ENCODE measurements at places on chromosomes 3 and 15. TPM values are rescaled to one million over a fixed set of nuclear protein-coding genes. Genes with fewer than 3 reads are reported as not detected.

RLBP1 gene
- not detected for total RNA-seq

TNFAIP8L3 gene
- total RNA-seq = 38.3 TPM

PIF1 gene
- 52.7 TPM for total RNA-seq

WWTR1 gene
- 262 TPM for total RNA-seq

SCG5 gene
- total RNA-seq = 3.3 TPM

DNA sequence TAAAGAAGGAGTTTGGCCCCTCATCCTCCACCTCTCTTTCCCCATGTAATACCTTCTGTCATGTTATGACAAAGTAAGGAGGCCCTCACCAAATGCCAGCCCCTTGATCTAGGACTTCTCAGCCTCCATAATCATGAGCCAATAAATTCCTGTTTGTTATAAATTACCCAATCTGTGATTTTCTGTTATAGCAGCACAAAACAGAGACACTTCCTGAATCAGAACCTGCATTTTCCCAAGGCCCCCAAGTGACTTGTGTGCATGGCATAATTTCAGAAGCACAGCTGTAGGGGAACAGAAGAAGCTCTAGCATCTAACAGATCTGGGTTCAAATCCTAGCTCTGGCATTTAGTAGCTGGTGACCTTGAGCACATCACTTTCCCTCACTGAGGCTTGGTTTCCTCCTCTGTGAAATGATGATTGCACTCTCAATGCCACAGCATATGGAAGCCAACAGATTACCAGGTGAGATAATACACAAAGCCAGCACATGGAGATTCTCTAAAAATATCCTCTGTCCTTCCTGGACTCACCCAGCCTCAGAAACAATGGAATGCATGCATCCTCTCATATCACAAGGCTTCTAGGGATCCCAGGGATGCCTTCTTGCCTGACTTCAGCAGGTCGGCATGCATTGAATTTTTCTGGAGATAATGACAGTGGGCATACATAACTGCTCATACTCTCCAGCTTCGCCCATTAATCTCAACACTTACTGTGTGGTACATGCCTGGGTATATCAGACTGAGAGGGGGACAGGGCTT lies 26.3 kb downstream of the TLNRD1 start:
- no peak for DNase-seq

DNA sequence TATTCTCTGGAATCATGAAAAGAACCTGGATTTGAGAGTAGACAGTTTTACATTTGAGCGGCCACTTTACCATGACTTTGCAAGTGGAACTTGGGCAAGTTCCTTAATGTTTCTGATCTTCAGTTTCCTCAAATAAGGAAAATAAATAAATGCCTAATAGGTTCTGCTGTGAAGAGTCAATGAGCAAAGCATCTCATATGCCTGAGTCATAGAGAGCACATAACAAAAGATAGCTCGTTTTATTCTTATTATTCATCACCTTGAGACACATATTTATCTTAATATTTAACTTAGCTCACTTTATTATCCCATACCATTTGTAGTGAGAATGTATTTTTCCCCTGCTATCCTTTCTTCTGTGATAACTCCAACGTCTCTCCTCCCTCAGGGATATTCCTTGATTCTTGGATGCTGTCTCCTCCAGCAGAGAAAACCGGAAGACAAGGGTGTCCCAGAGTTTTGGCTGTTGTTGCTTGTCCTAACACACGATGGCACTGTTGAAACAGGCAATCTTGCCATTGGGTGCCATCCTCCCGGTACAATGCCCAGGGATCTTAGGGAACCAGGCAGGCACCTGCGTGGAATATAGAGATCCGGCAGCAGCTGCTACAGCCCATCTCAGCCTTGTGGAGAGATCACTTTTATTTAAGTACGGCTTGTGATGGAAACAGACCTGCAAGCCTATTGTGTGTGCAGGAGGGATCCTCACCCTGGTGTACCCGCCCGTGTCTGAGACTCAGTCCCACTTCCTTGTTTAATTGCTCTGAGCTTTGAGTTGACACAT lies 33.3 kb upstream of the VPS33B start:
- DNase-seq = peak; percentile 47

DNA sequence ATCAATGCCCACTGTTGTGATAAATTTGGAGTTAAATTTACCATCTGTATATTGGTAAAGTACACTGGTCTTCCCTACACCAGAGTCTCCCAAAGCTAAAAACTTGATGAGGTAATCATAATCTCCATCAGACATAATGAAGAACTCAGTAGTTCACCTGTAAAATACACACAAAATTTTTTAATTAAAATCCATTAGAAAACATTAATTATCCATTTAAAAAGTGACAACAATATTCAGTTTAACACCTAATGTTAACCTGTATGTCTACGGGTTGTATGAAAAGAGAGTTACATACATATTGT lies 38.0 kb upstream of the RSL24D1 start:
- DNase-seq = no peak

DNA sequence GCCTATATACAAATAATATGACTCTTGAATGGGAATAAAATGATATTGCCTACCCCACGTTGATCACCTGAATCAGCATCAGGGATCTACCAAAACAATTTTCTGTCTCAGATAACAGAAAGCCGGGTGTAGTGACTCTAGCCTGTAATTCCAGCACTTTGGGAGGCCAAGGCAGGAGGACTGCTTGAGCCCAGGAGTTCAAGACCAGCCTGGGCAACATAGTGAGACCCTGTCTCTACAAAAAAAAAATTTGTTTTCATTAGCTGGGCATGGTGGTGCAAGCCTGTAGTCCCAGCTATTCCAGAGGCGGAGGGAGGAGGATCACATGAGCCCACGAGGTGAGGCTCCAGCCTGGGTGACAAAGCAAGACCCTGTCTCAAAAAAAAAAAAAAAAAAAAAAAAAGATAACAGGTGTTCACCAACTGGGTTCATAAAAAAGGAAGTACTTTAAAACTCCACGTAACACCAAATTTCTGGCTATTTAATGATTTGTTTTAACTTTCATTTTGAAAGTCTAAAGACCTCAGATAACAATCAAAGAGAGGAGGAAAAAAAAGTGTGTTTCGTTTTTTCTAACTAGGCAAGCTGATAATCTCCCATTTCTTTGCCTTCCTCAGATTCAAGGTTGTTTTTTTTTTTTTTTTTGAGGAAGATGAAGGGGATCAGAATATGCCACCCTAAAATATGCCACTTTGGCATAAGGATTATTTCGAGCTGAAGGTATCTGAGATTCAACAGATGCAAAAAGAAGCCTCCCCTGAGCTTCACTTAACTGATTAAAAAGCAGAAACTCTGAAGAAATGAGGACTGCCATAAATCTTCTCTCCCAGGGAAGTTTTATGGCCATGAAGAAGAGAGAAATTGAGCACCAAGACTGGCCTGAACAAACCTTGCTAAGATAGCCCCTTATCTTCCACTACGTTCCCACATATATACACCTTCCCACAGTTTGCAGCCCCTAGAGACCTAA lies 44.1 kb downstream of the TRANK1 start:
- DNase-seq = no peak

DNA sequence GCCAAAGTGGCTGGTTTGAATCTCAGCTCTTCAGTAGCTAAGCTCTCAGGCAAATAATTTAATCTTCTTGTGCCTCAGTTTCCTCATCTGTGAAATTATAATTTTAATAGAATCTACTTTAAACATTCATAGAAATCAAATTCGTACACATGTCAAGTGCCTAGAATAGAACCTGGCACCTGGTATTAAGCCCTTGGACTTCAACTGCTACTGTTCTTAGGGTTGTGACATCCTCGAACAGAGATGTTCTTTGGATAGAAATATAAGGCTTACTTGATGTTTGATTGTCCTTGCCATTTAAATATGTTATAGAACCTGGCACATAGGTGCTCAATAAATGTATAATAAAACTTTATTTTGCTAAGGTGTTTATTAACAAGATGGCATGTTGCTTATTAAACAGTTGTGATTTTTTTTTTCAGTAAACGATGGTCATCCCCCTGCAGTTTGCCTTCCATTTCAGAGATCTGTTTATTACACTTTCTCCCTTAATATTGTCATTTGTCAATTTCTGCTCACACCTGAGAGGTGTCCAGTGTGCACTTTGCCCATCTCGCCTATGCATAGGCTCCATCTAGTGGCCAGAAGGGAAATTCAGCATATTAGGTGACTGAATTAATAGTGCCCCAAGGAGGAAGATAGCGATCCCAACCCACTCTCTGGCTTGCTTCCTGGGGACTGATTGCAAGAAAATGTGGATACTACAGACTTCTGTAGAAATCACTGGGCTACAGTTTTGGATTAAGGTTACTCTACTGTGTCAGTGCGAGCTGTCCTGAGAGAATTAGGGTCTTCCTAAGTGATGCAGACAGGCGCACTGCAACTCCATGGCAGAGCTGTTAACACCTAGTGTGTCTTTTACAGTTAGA lies 10.7 kb downstream of the IGF1R start:
- DNase-seq = peak; percentile 51

GRCh38 chr3:194536871-194537637 lies 50.3 kb upstream of the ATP13A3 start:
- peak; percentile 74 for DNase-seq

GRCh38 chr3:115148142-115148790 lies 1.2 kb upstream of the ZBTB20 start:
- DNase-seq = no peak

- DNase-seq = no peak
Observed at GRCh38 chr3:27720899-27721716, 1.0 kb downstream of the EOMES start.

- no peak for DNase-seq
Observed at GRCh38 chr3:175728566-175728965, 869.4 kb downstream of the NAALADL2 start.

- peak; percentile 50 for DNase-seq
Observed at GRCh38 chr15:51172193-51172592, 77.5 kb upstream of the TNFAIP8L3 start.

- no peak for DNase-seq
Observed at GRCh38 chr15:80710635-80711554, 15.8 kb downstream of the ABHD17C start.

DNA sequence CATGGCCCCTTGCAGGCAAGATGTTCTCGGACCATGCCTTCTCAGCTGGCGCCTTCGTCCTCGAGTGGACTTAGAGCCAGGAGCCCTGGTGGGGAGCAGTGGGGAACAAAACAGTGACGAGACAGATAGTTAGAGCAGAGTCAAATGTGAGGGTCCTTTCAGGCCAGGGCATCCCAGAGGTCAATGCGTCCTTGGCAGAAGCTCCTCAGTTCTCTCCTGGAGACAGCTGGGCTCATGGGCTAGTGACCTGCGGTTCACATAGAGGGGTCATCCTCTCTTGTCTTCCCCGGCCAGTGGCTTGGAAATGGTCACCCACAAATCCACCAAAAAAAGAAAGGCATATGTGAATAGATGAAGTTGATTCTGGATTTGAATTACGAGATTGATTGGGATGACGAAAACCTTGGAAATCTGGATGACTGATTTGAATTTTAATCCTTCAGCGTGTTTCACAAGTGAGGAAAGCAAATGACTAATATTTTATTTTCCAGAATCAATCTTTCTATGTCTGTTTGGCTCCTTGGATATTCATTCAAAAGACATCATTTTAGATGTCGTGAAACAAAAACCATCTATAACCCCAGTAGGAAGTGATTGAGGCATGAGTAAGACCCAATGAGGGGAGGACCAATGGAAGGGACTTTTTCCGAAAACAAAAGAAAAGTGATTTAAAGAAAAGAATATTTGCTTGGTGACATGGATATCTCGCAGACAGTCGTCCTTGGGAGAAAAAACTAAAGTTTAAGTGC lies 84.5 kb downstream of the ASB7 start:
- no peak for DNase-seq

DNA sequence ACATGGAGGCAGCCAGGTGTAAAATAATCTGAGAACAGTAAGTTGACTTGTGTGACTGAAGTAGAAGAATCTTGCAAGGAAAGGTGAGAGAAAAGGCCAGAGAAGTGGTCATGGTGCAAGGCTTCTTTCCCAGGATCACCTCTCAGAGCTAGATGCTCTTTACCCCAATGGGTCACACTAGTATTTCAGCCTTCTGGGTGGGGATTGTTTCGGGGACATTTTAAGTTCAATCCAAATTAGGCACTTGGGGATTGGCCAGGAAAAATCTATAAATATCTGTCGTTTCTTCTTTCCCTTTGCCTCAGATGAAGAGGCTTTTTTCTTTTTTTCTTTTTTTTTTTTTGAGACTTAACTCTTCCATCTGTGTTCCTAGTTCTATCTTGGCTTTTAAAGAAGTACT lies 188.0 kb downstream of the KLHL25 start:
- DNase-seq = peak; percentile 22

DNA sequence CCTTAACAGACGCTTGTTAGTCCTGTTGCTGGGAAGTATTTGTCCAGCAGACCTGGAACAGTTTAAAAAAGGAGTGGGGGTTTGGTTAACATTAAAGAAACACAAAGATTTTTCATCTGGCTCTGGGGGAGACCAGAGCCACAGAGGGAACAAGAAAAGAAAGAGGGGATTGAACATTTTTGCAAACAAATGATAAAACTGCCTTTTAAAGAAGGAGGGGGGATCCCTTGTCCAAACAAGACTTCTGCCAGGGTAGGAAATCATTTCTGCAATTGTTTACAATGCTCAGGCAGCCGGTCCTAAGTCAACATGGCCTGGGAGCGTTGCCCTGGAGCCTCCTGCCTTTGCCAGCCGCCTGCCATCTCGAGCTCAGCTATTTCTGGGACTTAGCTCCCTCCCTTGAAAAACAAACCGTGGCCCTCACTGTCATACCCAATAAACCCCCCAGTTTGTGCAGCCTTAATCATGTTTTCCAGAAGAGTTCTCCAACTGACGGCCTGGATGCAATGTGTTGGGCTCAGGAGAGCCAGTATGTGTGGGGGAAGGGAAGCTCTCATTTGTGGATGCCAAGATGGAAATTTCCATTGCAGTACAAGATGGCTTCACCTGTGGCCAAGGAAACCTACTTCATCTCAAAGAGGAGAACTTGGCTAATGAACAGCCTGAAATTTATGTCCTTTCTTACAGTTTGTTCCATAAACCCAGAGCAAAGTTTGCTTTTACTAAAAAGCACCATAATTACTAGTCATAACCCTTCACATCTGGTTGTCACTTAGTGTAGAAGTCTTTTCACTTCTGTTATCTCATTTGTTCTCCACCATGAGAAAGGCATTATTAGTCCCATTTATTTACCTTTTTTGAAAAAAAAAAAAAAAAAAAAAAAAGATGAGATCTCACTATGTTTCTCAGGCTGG lies 75.9 kb upstream of the RNU6-1 start:
- peak; percentile 52 for DNase-seq

DNA sequence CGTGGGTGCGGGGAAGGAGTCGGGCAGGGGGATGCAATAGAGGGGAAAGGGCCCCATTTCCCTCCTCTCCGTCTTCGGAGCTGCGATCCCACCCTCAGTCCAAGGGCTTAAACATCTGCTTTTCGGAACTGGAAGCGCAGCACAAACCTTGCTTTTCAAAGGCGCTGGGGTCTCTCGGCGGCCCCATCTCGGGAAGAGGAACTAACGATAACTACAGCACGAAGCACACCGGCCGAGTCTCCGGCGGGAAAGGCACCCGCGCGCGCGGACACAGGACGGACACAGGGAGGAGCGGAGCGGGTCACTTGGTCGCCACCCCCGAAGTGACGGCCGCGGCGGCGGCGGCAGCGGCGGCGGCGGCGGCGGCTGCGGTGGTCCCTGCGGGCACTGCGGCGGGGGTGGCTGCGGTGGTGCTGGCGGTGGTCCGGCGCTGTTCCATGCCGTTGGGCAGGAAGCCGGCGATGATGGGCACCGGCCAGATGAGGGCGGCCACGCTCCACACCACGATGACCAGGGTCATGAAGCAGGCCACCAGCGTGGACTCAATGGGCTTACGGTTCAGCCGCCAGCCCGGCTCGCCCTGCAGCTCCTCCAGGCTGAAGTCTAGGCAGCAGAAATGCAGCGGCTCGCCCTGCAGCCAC lies 1.1 kb downstream of the TMEM158 start:
- DNase-seq = peak; percentile 64

Data from endothelial cell of umbilical vein (primary cell).